ENCODE measurements at places on chromosomes 13 and 19.

GRCh38 chr19:18634612-18635297 lies 2.1 kb upstream of the KLHL26 start:
- DNase-seq = no peak

DNA sequence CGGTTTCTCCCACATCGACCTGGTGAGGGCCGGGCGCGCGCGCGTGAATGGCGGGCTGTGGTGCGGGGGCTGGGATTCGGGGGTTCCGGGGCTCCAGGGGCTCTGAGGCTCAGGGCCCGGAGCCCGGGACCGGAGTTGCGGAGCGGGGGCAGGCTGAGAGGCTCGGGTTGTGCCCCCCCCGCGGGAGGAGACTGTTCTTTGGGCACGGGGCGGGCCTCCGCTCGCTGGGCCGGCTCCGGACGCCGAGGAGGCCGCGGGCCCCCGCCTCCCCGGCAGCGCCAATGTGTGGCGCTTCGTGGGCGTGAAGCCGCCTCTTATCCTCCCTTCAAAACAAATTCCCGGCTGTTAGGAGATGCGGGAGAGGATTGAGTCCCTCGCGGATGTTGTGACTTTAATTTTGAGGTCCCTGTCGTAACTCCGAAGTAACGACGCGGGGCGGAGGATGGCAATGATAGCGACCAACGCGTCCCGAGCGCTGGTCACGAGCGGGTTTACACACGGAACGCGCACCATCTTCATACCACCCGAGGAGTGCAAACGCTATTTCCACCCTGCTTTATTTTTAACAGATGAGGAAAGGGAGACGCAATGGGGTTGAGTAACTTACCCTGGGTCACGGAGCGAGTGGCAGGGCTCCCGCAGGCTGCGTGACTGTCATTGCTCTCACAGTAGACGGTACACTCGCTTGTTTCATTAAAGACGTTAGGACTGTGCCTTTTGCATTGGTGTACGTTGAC lies 536 bp downstream of the UBA2 start:
- peak; percentile 64 for DNase-seq

DNA sequence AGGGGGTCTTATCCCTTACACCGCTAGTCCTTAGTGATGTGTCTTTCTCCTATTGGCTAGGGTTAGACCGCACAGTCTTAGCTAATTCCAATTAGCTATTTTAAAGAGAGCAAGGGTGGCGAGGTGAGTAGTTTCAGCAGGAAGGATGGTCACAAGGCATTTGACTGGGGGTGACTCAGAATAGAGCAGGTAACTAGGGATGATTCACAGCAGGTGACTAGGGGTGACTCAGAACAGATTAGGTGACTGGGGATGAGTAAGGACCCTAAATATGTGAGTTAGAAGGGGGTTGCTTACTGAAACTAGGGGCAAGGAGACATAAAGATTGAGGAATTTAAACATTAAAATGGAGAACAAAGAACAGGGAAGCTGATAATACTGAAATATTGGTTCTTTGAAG lies 64.3 kb downstream of the ZNF66 start:
- no peak for DNase-seq

DNA sequence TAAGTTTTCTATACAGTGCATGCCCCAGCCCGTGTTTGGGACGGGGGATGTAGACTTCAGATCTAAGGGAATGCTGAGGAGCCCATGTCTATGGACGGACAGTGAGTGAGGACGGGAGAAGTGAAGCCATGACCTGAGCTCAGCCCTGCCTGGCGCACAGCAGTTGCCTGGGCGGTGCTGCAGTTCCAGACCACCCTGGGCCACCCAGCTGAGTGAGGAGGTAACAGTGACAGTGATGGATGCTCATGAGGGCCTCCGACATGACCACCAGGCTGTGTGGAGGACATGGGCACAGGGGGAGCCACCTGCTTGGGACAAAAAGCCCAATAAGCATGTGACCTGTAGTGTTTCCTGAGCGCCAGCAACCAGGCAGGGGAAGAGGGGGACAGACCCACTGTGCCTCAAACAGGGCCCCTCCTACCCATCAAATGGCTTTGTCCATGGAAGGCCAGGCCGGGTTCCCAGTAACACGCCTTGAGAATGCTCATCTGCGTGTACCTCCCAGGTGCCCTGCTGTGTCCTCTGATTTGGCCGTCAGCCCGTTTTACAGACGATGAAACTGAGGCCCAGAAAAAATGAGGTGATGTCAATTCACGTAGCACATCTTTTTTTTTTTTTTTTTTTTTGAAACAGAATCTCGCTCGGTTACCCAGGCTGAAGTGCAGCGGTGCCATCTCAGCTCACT lies 22.6 kb downstream of the NOSIP start:
- no peak for DNase-seq

GRCh38 chr19:19324059-19324770 lies 3.6 kb downstream of the MAU2 start:
- no peak for DNase-seq

- no peak for DNase-seq
These were observed 46.7 kb downstream of the OR10H4 start for GRCh38 chr19:15995536-15995935.

GRCh38 chr19:7191946-7192691 lies 102.1 kb downstream of the INSR start:
- DNase-seq = no peak
